ENCODE measurements at places on chromosomes 6 and 20. TPM values are rescaled to one million over a fixed set of nuclear protein-coding genes. Genes with fewer than 3 reads are reported as not detected.

GRCh38 chr6:80402266-80402665 lies 295.8 kb downstream of the BCKDHB start:
- no peak for DNase-seq

DNA sequence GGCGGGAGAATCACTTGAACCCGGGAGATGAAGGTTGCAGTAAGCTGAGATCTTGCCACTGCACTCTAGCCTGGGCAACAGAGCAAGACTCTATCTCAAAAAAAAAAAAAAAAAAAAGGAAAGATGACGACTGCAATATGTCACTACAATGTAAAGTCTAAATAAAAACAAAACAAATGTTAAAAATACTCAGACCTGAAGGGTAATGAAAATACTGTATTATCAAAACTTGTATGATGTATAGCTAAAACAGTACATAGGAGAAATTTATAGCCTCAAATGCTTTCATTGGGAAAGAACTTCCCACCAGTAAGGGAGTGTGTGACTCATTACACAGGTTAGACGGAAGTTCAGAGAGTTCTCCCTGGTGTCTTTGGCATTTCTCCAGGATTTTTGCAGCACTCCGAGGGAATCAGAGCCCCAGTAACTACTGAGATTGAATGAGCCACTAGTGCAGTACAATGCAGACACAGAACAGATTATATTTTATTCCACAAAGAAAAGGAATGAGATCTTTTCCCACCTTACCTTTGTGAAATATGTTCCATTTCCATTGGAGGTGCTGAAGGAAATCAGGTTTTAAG lies 12.5 kb upstream of the RALGAPB start:
- no peak for DNase-seq

Gene DEFB124
- not detected for total RNA-seq

Gene CRISP3
- total RNA-seq, result not detected

DNA sequence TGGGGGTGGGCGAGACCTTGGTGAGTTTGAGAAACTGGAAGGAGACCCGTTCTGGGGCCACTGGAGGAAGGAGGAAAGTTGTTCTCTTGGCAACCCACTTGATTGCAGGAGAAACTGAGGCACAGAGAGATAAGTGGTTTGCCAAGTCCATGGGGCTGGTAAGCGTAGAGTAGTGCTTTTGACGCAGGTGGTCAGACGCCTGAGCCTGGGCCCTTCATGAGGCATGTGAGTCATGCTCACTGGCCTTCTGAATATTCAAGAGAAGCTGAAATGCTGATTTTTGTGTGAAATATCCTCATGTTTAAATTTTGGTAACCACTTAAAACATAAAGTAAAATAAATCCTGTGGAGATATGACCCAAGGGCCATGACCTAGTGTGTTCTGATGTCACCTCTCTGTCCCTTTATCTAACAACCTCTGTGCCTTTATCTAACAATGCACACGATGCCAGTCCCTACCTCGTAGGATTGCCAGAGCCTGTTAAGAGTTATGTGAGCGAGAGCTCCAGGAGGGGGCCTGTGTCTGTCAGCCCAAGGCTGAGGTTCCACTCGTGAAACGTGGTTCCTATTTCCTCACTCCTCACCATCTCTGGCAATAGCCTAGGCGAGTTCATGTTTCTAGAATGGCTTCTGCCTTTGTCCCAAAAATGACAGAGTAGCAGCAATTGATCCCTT lies 32.8 kb upstream of the PMEPA1 start:
- DNase-seq, result no peak

Gene ZSCAN23
- 0.60 TPM for total RNA-seq

Gene PPT2
- 35.7 TPM for total RNA-seq

DNA sequence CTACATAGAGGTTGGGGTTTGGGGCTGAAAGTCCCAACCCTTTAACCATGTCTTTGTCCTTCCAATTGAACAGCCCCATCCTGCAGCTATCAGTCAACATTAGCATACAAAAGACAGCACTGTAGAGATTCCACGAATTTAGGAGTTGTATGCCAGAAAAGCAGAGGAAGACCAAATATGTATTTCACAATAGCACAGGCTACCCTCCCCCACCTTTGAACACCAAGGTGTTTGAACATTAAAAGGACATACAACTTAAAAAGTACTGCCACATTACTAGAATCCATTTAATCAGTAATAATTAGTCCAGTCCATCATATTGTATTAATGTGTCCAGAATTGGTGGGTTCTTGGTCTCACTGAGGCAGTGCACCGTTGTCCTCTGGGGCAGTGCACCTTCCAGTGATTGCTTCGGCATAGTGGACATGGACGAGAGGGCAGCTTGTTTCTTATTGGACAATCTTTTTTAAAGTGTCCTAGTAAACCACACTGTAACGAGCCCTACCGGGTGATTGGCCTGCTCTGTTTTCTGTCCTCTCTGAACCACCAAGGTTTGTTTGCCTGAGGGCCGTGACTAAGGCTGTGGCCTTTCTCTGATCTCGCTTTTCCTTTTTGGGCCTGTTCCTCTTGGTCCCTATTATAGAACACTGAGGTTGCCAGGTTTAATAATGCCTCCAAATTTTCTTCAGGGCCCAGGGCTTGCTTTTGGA lies 36.4 kb downstream of the GSTA4 start:
- DNase-seq, result no peak

DNA sequence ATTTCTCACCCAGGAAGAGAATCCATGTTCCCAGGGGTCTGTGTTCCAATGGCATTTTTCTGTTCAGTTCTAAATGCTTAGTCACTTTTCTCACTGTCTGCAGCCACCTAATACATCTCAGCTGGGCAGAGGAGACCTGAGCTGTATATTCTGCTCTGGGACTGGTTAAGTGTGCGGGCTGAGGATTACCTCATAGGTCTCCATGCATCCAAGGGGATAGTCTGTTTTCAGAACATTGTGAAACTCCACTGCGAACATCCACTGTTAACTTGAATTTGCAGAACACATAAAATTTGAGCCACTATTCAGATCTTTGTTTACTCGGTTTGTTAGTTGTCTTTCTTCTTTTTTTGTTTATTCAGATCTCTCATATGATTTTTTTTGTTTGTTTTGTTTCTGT lies 947.1 kb downstream of the TFAP2A start:
- no peak for DNase-seq

Gene TNFRSF6B
- total RNA-seq, result 91.9 TPM

Gene HTR1B
- total RNA-seq, result not detected

DNA sequence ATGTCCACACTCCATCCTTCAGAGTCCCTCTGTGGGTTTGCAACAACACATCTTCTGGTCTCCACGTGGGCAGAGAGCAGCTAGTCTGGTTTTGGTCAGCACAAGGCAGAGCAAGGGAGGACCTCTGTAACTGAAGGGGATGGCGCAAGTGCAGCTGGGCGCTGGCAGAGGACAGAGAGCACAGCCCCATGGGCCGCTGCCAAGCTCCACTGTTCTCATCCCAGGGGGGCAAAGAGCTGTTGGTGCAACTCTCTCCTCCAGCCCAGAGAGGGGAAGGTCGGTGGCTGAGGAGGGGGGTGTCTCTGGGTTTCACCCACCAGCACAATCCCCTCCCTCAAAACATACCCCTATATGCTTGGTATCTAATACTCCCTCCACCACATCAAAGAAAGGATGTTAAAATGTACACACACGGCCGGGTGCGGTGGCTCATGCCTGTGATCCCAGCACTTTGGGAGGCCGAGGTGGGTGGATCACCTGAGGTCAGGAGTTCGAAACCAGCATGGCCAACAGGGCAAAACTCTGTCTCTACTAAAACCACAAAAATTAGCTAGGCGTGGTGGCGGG lies 9.1 kb downstream of the ATP9A start:
- no peak for DNase-seq

DNA sequence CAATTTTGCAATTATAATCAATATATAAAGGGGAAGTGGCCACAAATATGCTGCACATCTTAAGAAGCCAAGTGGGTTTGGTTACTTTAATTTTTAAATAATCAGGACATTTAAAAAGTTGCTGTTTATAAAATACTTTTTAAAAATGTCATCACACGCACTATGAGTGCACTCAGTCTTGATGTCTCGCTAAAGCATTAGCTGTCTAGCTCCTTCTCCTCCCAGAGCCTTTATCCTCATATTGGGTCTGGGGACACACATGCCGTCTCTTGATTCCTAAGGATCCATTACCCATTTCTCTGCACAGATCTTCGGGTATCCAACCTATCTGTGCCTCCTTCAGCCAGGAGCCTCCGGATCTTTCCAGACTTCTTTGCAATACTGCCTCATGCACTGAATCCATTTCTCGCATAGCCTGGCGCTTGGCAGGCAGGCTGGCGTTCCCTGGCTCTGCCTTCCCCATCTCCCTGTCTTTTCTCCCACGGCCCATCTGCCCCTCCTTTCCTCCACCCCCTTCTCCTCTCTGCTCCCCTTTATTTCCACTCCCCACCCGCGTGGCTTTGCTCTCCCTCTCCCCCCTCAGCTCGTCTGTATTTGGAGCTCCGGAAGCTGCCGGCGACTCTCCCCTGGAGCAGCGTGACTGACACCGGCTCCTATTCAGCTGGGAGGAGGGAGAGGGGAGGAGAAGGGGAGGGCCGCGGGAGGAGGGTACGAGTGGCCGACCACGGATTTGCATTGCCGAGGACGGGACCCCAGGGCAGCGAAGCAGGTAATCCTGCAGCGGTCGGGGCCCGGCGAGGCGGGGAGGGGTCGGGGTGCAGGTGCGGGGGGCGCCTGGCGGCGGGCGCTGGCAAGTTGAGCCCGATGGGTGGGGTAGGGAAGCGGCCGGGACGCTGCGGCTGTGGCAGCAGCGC lies at the start of gene CAP2:
Gene CAP2 (plus strand): TSS at position 618 of the 914 bp plus-strand sequence. CDS start 27,961 bp downstream, outside the sequence.
- DNase-seq, result peak; percentile 25

DNA sequence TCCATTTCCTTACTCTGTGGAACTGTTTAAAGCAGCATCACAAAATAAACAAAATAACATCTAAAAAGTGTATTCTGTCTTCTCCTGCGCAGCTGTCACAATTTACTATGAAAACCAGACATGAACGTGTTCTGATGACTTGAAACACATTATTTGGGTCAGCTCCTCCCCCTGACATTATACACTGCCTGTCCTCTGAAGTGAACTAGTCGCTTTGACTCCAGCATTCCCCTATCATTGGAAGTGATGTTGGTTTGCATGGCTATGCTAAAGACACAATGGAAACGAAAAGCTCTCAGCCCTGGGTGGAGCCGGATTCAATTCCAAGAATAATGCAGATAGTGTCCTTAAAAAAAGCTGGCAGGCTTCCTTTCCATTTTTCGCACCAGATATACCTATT lies 125.9 kb downstream of the FYN start:
- DNase-seq, result no peak

- DNase-seq, result no peak
Measured at GRCh38 chr20:24790746-24791283, 158.3 kb upstream of the CST7 start.

DNA sequence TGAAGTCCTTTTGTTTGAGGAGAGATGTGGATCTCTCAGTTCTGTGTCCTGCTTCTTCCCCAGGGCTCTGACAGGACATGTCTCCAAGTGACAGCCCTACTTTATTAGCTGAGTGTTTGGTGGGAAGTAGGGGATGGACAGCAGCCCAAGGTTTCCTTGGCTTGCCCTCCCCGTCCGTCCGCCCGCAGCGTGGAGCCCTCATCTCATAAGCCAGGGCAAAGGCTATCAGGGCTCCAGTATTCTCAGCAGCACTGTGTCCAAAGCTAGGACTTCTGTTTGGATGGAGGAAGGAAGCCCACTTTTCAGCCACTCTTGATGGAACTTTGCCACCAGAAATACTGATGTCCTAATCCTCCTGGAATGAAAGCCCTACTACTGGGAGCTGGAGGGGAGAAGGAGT lies 13.6 kb downstream of the CDC5L start:
- DNase-seq, result no peak

- DNase-seq, result no peak
Measured at GRCh38 chr20:4574356-4574690, 147.4 kb upstream of the PRND start.

- no peak for DNase-seq
Measured at GRCh38 chr6:2215342-2215741, 30.1 kb downstream of the GMDS start.

GRCh38 chr6:139828751-139829519 lies 454.5 kb upstream of the CITED2 start:
- DNase-seq, result no peak

Gene CNR1
- 14.4 TPM for total RNA-seq
